ENCODE measurements at places on chromosomes 6 and 20. TPM values are rescaled to one million over a fixed set of nuclear protein-coding genes. Genes with fewer than 3 reads are reported as not detected.

- H3K27ac ChIP-seq, result no peak overlapping the region
- H3K27me3 ChIP-seq, result no peaks in the 10 kb centered on the region
These were observed 147.2 kb downstream of the CFAP61 start for GRCh38 chr20:20199361-20200160.

GRCh38 chr6:73579851-73580246 lies 59.0 kb upstream of the EEF1A1 start:
- no peaks in the 10 kb centered on the region for H3K36me3 ChIP-seq
- H3K4me1 ChIP-seq, result peaks cover 7% of the 10 kb centered on the region
- no peak for DNase-seq
- no peaks in the 10 kb centered on the region for H3K27me3 ChIP-seq

- no peaks in the 10 kb centered on the region for H3K36me3 ChIP-seq
- H3K4me3 ChIP-seq, result no peak overlapping the region
- no peak overlapping the region for H3K27ac ChIP-seq
- H3K27me3 ChIP-seq, result no peaks in the 10 kb centered on the region
- H3K4me1 ChIP-seq, result peaks cover 8% of the 10 kb centered on the region
These were observed 36.7 kb upstream of the CCN6 start for GRCh38 chr6:112017169-112017568.

C6orf15 gene
- 0.59 TPM for total RNA-seq

GPX6 gene
- total RNA-seq, result not detected

DNA sequence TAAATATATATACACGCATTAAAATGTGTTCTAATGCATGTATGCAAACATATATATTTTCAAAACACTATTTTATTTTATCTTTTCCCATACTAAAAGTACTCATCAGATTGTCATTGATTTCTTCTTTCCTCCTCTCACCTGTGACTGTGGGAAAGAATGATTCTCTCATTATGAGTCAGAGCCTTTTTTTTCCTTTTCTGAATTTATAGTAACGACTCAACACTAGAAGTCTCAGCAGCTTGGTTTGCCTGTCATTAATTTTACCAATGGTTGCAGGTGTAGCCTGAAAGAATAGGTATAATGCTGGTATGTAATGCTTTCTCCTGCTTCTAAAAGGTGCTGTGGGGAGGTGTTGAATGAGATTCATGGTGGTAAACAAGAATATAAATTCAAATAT lies 328.7 kb downstream of the UTRN start:
- no peaks in the 10 kb centered on the region for H3K27me3 ChIP-seq
- H3K4me3 ChIP-seq, result no peak overlapping the region

CCDC170 gene
- 9.4 TPM for total RNA-seq

- no peak for DNase-seq
- H3K36me3 ChIP-seq, result no peaks in the 10 kb centered on the region
- H3K4me1 ChIP-seq, result no peaks in the 10 kb centered on the region
- H3K27ac ChIP-seq, result no peak overlapping the region
- H3K27me3 ChIP-seq, result no peaks in the 10 kb centered on the region
- no peak overlapping the region for H3K4me3 ChIP-seq
These were observed 198.5 kb downstream of the HIVEP2 start for GRCh38 chr6:142746524-142746923.

HLA-DPB1 gene
- total RNA-seq, result 80.3 TPM

- H3K27me3 ChIP-seq, result no peaks in the 10 kb centered on the region
- no peak overlapping the region for H3K27ac ChIP-seq
- H3K36me3 ChIP-seq, result no peaks in the 10 kb centered on the region
- H3K4me1 ChIP-seq, result no peaks in the 10 kb centered on the region
- no peak for DNase-seq
These were observed 54.4 kb downstream of the HMGN3 start for GRCh38 chr6:79180052-79180451.

GRCh38 chr20:48777005-48777404 lies 50.8 kb downstream of the PREX1 start:
- no peak overlapping the region for H3K27ac ChIP-seq
- no peak for DNase-seq
- H3K4me3 ChIP-seq, result no peak overlapping the region
- no peaks in the 10 kb centered on the region for H3K27me3 ChIP-seq
- H3K4me1 ChIP-seq, result no peaks in the 10 kb centered on the region

CLPSL1 gene
- not detected for total RNA-seq

- DNase-seq, result no peak
- H3K4me1 ChIP-seq, result no peaks in the 10 kb centered on the region
- no peaks in the 10 kb centered on the region for H3K27me3 ChIP-seq
- no peak overlapping the region for H3K27ac ChIP-seq
- peaks cover 10% of the 10 kb centered on the region for H3K36me3 ChIP-seq
These were observed 24.6 kb upstream of the TRPC4AP start for GRCh38 chr20:35117196-35117595.

DNA sequence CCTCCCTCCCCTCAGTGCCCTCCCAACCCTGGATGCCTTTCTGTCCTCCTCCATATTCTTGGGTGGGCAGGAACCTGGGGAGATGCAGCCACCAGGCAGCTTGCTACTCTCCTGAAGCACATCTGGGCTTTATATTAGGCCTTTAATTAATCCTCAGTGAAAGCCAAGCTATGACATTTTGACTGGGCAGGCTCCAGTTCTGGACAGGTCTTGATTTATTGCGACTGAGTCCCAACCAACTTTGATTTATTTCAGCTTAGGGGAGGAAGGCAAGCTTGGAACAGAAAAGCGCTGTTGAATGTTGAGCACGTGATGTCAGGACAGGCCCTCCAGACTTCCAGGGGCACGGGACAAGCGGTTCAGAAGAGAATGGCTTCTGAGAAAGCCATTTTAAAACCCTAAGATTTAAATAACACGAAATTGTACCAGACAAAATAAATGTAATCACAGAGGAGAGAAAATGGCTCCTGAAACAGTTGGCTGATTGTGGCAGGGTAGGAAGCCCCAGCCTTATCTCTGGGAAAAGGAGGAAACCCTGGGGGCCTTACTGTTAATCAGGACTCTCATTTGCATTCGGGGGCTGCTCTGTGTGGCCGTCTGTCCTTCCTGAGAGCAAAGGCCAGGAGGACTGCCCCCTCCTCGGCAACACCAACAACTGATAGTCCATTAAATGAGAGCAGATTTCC lies 294.2 kb downstream of the FOXC1 start:
- no peaks in the 10 kb centered on the region for H3K27me3 ChIP-seq
- no peaks in the 10 kb centered on the region for H3K36me3 ChIP-seq
- H3K27ac ChIP-seq, result no peak overlapping the region

- DNase-seq, result no peak
- H3K27me3 ChIP-seq, result no peaks in the 10 kb centered on the region
- H3K36me3 ChIP-seq, result no peaks in the 10 kb centered on the region
These were observed 73.5 kb downstream of the CD24 start for GRCh38 chr6:106901062-106901461.

BPIFA1 gene
- total RNA-seq, result not detected

DNA sequence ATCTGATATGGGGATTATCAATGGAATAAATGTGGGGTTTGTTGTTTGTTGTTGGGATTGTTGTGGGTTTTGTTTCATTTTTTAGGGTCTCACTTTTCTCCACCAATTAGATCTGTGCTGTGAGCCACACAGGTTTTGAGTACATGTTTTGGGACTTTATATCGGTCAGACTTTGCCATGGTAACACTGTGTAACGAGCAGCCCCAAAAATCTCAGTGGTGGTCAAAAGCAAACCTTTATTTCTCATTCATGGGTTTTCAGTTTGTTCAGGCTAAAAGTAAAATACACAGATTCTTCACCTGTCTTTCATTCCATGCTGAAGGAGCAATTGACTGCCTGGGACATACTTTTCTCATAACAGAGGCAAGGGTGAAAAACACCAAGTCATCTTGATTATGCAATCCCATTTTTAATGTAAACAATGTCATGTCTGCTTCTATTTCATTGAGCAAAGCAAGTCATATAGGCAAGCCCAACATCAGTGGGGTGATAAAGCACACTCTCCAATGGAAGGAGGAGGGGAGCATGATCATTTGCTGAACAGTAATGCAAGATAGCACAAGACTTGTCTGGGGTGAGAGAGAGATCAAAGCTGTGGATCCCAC lies 101.1 kb upstream of the PLCB4 start:
- no peak for DNase-seq
- H3K4me3 ChIP-seq, result no peak overlapping the region
- H3K27me3 ChIP-seq, result no peaks in the 10 kb centered on the region
- no peaks in the 10 kb centered on the region for H3K4me1 ChIP-seq

- DNase-seq, result no peak
- no peaks in the 10 kb centered on the region for H3K27me3 ChIP-seq
- H3K4me3 ChIP-seq, result no peak overlapping the region
- H3K36me3 ChIP-seq, result no peaks in the 10 kb centered on the region
- H3K27ac ChIP-seq, result no peak overlapping the region
- no peaks in the 10 kb centered on the region for H3K4me1 ChIP-seq
These were observed 20.3 kb downstream of the PRDM1 start for GRCh38 chr6:106106276-106107042.

DNA sequence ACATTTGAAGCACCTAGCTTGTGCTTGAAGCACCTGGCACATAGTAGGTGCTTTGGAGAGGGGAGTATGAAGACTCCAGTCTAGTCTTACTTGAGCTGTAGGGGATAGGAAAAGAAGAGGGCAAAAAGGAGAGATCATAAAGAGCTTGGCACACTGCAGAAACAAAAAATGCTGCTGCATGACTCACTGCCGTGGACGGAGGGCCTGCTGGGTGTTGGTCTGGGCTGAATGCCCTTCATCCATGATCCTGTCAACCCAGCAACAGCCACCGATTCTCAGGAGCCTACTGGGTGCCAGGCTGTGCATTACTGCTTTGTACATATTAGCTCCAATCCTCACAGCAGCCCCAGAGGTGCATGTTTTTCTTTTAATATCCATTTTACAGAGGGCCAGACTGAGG lies 6.0 kb downstream of the PDYN start:
- no peaks in the 10 kb centered on the region for H3K27me3 ChIP-seq
- H3K4me3 ChIP-seq, result no peak overlapping the region
- H3K36me3 ChIP-seq, result no peaks in the 10 kb centered on the region
- H3K27ac ChIP-seq, result no peak overlapping the region

NNAT gene
- total RNA-seq, result 3.9 TPM

DNA sequence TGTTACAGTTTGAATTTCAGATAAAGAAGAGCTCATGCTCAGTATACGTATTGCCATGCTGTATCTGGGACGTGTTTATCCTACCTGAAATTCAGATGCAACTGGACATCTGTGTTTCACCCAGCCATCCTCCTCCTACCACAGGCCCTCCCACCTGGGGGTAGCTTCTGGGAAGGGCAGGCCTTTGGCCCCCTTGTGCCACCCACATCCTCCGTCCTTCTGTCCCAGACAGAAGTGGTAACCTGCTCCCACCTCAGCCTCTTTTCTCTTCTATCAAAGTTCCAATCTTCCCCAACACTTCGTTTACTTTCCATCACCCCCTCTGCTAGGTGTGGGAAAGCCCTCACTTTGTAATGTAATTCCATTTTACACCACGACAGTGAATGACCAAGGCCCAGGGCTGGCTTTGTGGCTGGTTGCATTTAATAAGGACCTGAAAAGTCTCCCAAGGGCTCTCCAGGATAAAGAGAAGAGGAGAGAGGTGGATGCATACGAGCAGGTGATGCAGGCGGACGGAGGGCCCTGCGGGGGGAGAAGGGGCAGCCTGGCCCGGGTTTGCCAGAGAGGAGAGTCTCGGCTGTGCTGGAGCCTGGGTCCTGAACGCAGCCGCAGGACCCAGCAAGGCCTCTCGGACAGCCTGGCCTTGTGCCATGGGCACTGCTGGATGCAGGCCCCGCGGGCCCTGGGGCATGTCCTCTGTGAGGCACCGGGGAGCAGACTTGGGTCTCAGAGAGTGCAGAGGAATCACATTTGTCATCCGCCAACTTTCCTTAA lies 98.4 kb downstream of the PSMB1 start:
- no peaks in the 10 kb centered on the region for H3K4me1 ChIP-seq
- no peaks in the 10 kb centered on the region for H3K36me3 ChIP-seq
- H3K27ac ChIP-seq, result no peak overlapping the region
- H3K27me3 ChIP-seq, result no peaks in the 10 kb centered on the region

DNA sequence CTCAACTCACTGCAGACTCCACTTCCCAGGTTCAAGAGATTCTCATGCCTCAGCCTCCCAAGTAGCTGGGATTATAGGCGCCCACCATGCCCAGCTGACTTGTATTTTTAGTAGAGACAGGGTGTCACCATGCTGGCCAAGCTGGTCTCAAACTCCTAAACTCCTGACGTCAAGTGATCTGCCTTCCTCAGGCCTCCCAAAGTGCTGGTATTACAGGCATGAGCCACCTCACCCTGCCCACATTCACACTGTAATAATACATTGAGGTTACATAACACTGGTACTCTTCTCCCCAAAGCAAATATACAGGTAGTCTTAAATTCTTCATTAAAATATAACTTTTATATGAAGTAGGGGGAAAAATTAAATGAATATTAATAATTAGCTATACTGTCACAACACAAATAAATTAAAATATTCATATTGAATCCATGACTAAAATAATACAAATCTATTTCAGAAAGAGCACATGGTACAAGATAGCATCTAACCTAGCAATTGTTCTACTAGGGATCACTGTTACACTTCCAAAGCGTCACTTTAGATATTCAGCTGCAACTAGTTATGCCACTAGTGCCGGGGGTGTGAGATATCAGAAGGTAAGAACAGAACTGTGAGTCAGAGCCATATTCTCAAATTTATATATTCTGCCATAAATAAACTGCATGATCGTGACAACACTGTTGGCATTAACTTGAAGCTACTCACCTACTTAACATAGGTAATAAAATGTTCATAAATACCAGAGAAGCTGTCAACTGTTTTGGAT lies 169.1 kb upstream of the SHLD1 start:
- no peak overlapping the region for H3K27ac ChIP-seq
- no peaks in the 10 kb centered on the region for H3K4me1 ChIP-seq
- DNase-seq, result no peak
- no peaks in the 10 kb centered on the region for H3K36me3 ChIP-seq
- no peak overlapping the region for H3K4me3 ChIP-seq

DNA sequence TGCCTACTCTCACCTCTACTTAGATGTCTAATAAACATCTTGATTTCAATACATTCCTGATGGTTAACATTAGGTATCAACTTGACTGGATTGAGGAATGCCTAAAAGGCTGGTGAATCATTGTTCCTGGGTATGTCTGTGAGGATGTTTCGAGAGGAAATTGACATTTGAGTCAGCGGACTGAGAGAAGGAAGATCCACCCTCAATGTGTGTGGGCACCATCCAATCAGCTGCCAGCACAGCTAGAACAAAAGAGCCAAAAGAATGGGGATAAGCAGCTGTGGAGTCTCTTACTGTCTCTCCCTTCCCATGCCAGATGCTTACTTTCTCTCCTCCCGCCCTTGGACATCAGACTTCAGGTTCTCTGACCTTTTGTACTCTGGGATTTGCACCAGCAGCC lies 128.6 kb upstream of the HS3ST5 start:
- H3K4me3 ChIP-seq, result no peak overlapping the region
- H3K27ac ChIP-seq, result no peak overlapping the region
- no peak for DNase-seq

- no peak overlapping the region for H3K27ac ChIP-seq
- H3K27me3 ChIP-seq, result no peaks in the 10 kb centered on the region
- DNase-seq, result no peak
- H3K36me3 ChIP-seq, result peaks cover 4% of the 10 kb centered on the region
- H3K4me3 ChIP-seq, result no peak overlapping the region
These were observed 34.1 kb downstream of the GOPC start for GRCh38 chr6:117568247-117568646.
